ENCODE measurements at places on chromosomes 4 and X. TPM values are rescaled to one million over a fixed set of nuclear protein-coding genes. Genes with fewer than 3 reads are reported as not detected.

DNA sequence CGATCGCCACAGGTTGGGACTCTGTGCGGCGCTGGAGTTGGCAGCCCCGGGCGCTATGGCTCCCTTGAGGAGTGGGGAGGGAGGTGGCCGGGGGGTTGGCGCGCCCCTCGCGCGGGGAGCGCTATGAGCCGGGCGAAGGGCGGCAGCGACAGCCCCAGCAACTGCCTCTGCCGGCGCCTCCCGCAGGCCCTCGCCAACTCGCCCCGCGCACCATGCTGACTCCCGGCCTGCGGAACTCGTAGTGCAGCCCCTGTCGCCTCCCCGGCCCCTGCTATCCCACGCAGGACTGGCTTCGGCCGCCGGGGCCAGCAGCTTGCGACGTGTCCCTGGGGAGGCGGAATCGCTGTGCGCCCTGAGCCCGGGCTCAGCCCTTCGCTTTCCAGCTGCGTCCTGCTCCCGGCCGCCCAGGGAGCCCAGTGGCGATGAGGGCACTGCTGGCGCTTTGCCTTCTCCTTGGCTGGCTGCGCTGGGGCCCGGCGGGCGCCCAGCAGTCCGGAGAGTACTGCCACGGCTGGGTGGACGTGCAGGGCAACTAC lies 415 bp downstream of the SHISA3 start:
- H3K36me3 ChIP-seq = no peaks in the 10 kb centered on the region
- DNase-seq = no peak

GRCh38 chr4:141133146-141133998 lies at the start of gene RNF150:
Gene RNF150, minus strand, starts transcription at chr4:141133469.
- peak; percentile 88 for DNase-seq
- H3K4me3 ChIP-seq = peak within 1 kb of the TSS; percentile 98
- no peaks in the 10 kb centered on the region for H3K4me1 ChIP-seq

DNA sequence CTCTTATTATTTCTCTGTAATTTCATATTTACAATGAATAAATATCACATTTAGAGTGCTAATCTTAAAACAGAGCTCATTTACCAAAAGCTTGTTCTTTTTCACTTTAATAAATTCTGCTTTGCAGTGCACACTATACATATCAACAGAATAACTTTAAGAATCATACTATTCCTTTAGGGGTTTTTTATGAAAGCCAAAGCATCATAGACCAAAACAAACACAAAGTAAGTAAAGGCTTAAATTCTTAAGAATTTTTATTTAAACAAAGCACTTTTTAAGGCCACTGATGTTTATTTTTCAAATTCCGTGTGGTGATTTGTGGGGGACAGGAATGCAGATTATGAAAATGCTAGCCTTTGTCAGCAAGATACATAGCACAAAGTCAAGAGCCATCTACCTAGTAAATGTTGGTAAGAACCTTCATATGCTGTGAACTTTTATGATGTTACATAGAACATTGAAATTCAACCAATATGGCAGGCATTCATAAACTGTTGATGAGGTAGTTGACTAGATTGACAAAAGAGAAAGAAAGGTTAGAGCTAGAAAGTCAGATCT lies 17.8 kb downstream of the TIGD2 start:
- no peak overlapping the region for H3K27ac ChIP-seq
- H3K4me3 ChIP-seq = no peak overlapping the region
- H3K36me3 ChIP-seq = no peaks in the 10 kb centered on the region

FGB gene
- total RNA-seq = not detected

DNA sequence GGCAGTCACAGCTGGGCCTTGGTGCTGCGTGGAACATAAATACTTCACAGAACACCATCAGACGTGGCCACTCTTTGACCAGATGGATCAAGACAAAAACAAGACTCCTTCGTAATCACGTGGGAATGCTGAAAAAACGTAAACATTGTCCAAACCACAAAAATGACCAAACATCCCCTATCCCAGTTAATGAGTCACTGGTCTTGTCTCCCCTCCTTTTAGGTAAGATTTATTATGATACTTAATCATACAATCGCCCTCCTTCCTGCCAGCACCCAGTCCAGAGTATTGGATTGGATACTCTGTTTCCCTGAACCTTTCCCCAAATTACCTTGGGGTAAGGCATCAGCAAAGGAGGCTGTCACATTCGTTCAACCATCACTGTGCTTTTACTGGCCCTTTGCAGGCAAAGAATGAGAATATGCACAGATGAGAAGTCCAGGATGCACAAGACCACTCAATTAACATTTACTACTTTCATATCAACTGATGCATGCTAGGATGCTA lies 601 bp upstream of the TCEANC start:
- H3K27me3 ChIP-seq = no peaks in the 10 kb centered on the region
- H3K4me3 ChIP-seq = peak overlapping the region; percentile 85
- no peak overlapping the region for H3K27ac ChIP-seq
- no peak for DNase-seq
- H3K4me1 ChIP-seq = no peaks in the 10 kb centered on the region

- H3K4me1 ChIP-seq = no peaks in the 10 kb centered on the region
- H3K36me3 ChIP-seq = no peaks in the 10 kb centered on the region
- peak; percentile 33 for DNase-seq
- H3K27me3 ChIP-seq = no peaks in the 10 kb centered on the region
- H3K27ac ChIP-seq = no peak overlapping the region
Measured at GRCh38 chrX:118115953-118116712, 477 bp downstream of the KLHL13 start.

DNA sequence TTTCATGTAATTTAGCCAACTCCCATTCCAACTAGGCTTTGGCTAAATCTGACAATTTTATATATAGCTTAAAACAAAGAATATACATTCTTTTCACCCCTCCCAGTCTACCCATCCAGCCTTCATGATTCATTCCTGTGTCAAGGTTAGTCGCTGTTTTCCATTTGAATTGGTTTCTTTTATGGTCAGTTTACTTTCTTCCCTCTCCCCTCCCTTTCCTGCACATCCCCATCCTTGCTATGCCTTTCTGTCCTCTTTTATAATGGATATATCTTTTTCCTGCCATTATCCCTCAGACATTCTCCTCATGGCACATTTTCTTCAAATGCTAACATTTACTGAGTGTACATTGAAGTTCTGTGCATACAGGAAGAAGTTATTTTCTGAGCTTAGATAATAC lies 4.7 kb downstream of the ZXDB start:
- peaks cover 2% of the 10 kb centered on the region for H3K27me3 ChIP-seq
- no peaks in the 10 kb centered on the region for H3K4me1 ChIP-seq
- H3K27ac ChIP-seq = no peak overlapping the region
- no peaks in the 10 kb centered on the region for H3K36me3 ChIP-seq
- H3K4me3 ChIP-seq = peak overlapping the region; percentile 42

Measured in H9 (cell line).